Esophagus muscularis mucosa (tissue), 4 donors: ENCODE measurements at places on chromosomes 7 and 10. TPM values are rescaled to one million over a fixed set of nuclear protein-coding genes. Genes with fewer than 3 reads are reported as not detected.

- DNase-seq, result no peak
Observed at GRCh38 chr7:101104193-101104713, 19.0 kb downstream of the TRIM56 start.

DNA sequence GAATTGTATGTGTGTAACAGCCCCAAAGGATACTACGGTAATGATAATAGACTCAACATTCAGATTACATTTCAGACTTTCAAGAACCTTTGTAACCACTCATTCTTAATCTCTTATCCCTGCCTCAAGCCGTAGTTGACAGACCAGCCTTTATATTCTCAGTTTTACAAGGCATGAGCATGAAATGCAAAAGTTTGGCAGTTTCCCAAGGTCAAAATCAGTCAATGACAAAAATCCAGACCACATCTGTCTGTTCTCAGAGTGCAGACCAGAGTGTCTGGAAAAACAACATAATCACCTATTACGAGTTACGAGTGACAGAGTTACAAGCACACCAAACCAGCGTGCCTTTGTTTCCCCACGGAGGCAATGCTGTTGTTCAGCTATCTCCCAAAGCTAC lies 178.6 kb upstream of the LRGUK start:
- DNase-seq, result no peak

DNA sequence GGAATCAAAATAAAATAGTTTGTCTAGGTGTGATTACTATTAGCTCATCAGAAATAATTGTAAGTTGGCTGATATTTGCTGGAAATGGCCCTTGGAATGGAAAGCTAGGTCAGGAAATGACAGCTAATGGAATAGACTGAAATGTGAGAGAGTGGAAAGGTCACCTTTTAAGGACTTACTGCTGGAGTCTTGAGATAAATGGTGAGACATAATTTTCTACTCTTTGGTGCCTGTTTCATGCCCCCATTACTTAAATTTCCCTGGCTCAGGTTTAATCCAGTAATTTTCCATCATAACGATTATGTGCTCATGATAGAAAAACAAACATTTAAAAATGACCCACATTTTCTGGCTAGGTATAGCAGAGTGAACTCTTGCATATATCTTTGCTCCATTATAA lies 123.6 kb downstream of the ADAM22 start:
- no peak for DNase-seq

DNA sequence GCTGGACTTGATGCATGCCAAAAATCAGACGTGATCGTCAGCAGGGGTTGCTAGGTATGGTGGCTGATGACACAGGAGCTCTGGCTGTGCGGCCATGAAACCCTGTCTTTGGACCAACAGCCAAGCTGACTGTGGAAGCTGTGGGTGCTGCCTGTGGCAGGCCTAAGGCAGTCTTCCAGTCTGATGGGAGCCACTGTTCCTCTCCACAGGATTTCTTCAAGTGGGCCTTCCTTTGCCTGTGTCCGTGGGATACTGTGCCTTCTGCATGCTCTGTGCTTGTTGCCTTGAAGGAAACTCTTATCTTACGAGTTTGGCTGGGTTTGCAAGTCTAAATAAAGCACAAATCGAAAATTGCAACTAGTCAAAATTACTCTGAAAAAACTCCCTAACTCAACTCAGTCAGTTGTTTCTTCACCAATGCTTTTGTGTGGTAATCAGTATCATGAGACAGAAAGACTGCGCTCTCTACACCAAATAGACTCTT lies 101.9 kb upstream of the PDLIM1 start:
- DNase-seq, result no peak

- no peak for DNase-seq
Observed at GRCh38 chr10:6128591-6129251, 39.9 kb downstream of the RBM17 start.

- DNase-seq, result no peak
Observed at GRCh38 chr10:15168291-15168785, at the start of gene NMT2. Gene NMT2 (minus strand): TSS chr10:15168693. CDS start chr10:15168612, 81 bp downstream.

DNA sequence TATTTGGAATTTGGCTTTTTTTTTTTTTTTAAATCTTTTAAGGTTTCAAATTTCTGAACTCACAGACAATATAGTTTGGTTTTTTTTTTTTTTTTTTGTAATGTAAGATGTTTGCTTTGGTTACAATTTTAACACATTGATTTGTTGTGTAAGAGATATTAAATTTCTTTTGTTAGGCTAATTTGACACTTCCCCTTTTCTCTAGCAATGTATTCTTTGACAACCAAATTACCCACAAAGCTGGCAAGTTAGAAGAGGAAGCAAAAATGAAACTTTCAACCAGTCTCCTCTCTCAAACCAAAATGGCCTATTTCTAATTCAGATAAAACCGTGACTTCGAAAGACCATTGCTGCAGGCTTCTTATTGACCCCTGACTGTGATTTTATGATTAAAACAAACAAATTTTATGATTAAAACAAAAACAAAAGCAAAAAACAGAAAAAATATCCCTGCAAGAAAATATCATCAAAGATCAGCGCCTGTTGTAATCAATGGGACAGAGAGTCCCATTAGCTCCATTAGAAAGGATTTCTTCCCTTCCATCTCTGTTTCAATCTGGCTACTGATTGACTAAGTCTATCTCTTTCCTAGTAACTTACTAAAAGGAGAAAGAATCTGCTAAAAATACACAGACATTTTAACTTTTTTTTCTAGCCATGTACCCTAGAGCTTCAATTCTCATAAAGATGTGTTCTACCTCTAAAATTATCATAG lies 489.2 kb downstream of the MDFIC start:
- DNase-seq, result no peak

DNA sequence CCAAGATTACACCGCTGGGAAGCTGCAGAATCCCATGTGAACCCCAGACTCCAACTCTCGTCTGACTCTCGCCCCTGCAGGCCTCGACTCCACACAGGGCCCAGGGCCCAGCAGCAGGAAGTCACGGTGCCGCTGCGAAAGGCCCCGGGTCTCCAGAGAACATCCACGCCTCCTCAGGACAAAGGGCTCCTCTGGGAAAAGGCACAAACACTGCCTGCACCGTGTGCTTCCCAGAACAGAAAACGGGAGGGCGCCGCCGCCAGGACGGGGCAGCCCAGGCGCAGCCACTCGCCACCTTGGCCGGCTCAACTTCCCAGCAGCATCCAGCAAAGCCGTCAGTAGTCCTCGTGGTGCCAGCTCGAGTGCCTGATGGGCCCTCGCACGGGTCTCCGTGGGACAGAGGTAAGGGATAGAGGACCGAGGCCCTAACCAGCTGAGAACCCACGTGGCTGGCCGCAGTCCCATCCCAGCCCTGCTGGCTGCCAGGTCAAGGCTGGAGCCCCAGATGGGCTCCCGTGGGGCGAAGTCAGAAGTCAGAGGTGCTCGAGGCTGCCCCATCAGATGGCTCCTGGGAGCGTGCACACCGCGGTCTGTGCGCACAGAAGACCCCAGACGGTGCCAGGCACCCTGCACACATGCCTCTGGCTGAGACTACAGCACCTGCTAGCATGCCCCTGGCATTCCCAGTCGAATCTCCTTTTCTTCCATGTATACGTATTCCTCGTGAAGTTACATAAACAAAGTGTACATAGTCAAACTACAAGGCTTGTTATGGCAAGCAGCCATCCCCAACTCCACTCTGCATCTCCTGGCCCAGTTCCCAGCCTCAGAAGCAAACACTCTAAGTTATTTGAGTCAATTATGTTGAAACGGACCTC lies 60.2 kb downstream of the MAD1L1 start:
- no peak for DNase-seq

DNA sequence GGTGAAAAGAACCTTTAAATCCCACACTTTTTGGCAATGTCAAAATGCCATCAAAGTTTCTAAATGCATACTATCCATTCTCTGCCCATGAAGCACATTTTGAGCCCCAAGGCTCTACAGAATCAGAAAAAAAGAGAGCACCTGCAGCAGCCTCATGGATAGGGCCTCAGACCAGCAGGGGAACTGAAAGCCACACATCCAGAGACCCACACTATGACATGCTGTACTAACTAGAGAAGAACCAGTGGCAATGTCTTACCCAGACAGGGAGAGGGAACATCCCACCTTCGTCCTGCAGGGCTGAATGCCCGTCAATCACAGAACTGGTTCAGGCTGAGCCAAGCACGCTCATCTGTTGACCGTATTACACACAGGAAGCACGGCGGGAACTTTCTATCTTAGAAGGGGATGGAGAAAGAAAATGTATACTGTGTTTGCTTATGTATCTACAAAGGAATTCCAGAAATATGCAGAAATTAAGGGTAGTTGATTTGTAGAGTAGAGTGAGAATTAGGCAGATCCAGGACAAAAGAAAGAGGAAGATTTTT lies 237.2 kb downstream of the GLI3 start:
- DNase-seq, result no peak

GRCh38 chr10:33455029-33455428 lies 120.6 kb upstream of the NRP1 start:
- DNase-seq, result no peak

GRCh38 chr10:121590772-121591171 lies 7.5 kb downstream of the FGFR2 start:
- DNase-seq, result no peak

DNA sequence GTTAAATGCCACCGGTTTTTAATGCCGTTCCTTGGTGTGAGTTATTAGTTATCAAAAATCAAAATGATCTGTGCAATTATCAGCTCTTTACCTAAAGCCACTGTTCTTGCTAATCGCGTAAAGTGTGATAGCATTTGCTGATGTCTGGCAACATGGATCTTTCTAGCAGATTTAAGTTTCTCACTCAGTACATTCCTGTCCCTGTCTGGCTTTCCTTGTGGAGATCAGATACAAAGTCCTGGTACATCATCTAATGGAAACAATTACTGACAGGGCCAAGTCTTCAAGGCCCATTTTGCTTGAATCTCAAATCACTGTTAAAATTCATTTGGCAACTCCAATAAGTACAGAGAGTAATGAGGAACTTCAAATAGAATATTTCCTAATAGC lies 755.7 kb downstream of the AUTS2 start:
- no peak for DNase-seq

DNA sequence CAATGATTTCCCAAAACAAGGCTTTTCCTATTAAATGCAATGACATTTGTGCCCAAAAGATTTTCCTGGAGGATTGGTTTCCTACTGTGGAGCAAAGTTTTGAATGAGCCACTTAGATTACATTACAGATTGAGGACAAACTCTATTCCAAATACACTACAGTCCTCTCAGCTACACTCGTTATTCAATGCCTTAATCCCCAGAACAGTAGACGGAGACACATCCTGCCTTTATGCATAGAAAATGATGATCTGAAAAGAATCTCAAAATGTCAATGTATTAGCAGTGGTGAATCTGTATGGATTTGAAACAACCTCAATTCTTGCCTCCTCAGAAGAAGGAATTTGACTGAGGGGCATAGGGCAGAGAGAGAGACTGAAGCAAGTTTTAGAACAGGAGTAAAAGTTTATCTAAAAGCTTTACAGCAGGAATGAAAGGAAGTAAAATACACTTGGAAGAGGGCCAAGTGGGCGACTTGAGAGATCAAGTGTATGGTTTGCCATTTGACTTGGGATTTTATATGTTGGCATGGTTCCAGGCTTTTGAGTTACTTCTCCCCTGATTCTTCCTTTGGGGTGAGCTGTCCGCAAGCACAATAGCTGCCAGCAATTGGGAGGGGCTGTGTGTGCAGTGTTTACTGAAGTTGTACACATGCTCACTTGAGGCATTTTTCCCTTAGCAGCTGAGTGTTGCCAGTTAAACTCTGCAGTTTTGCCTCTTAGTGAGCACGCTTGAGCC lies 891.9 kb upstream of the MBL2 start:
- no peak for DNase-seq

- no peak for DNase-seq
Observed at GRCh38 chr10:130301021-130301892, 165.1 kb downstream of the GLRX3 start.

DNA sequence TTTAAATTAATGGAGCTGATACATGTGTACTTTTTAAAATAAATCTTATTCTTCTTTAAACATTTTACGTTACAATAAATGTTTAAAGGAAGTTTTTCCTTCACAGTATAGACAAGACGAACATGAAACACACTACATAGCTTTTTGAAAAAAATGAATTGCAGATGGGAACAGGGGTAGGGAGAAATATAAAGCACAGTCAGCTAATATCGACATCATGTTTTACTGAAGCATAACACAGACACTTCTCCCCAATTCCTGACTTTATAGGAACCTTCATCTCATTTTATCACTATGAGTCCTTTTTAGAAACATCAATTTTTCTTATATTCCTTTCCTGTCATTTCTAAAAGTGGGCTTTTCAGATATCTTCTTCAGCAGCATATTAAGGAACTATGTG lies 153.5 kb downstream of the MACC1 start:
- DNase-seq, result no peak

GRCh38 chr7:71096351-71096750 lies 35.6 kb upstream of the GALNT17 start:
- no peak for DNase-seq

DNA sequence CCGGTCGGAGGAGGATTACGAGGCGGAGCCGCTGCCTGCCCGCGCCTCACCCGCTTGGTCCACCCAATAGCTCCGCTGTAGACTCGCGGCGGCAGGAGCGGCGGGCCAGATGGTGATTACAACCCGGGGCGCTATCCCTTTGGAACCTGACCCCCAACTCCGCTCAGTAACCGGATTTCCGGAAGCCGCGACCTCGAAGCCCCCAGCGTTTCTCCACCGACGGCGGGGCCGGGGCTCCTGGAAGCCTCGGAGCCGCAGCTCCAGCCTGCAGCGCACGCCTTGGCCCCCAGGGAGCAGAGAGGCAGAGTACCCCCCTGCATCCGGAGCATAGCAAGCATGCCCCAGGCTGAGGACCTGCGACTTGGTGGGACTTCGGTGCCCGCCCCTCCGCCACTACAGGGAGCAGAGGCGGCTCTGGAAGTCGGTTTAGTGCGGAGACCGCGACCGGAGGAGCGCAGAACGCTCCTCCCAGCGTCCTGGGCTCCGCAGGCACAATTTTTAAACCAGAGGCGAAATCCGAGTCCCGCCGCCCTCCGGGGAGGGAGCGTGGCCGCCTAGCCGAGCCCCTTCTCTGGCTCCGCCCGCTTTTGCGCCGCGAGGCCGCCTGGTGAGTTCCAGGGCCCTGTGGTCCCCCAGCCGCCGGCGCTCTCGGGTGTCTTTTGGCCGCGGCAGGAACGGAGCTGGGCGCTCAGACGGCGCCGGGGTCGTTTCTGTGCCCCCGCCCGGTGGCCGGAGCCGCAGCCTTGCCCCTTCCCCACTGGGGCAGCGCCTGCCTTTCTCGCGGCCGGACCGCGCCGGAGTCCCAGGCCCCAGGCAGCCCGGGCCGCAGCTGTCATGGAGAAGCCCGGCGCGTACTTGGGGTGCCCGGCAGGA lies 28.2 kb upstream of the BMS1 start:
- DNase-seq, result no peak

- DNase-seq, result no peak
Observed at GRCh38 chr10:120940299-120940900, 89.2 kb downstream of the WDR11 start.

KCND2 gene
- total RNA-seq, result 1.9 TPM

GRID2IP gene
- not detected for total RNA-seq

EPO gene
- not detected for total RNA-seq

GSTO1 gene
- total RNA-seq, result 123 TPM

WDR86 gene
- 11.7 TPM for total RNA-seq

GJD4 gene
- total RNA-seq, result not detected

SPACDR gene
- total RNA-seq, result not detected

SOSTDC1 gene
- 0.71 TPM for total RNA-seq

MOGAT3 gene
- not detected for total RNA-seq

LLCFC1 gene
- not detected for total RNA-seq

PRKCQ gene
- 9.4 TPM for total RNA-seq

MYL10 gene
- total RNA-seq, result not detected
